ENCODE measurements at places on chromosomes 1 and 21.

GRCh38 chr1:71593523-71593922 lies 512.7 kb upstream of the ZRANB2 start:
- no peak for DNase-seq

GRCh38 chr1:75312620-75313019 lies 178.4 kb downstream of the LHX8 start:
- no peak for DNase-seq

DNA sequence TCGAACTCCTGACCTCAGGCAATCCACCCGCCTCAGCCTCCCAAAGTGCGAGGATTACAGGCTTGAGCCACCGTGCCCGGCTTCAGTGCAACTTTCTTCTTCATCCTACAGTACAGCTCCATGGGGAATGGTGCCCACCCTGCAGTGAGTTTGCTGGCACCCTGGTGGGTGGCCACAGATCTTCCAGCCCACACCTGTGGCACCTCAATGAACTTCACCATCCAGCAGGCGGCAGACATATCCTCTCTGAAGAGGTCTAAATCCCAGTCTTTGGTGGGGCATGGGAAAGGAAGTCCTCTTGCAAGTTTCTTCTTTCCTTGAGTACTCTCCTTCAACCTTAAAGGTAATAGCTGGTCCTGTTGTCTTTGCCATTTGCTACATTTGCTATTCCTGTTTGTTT lies 18.1 kb upstream of the ZBTB8A start:
- DNase-seq, result no peak

DNA sequence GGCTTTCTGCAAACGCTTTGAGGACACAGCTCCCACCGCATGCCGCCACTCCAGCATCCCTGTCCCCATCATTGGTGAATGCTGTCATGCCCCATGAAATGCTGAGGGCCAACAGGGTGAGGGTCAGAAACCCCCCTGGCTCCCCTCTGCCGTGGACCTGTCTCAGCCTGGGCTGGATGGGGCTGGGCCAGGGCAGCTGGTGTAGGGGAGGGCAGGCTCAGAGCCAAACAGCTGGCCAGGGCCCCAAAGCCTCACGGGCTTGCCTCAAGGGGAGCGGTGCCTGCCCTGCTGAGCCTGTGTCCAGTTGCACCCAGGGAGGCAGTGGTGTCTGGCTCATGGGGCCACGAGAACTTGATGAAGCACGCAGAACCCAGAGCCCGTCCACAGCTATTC lies 49.7 kb downstream of the S100B start:
- DNase-seq, result no peak

Measured in NCI-H187 treated with DMSO at 0.1 percent for 48 hours (cell line).